Stimulated activated memory B cell treated with anti-CD40 and anti-IgM and Interleukin-4, amounts not matched to agents 10 μg/mL and 1 μg/mL and 100 μg/mL, for 72 hours (primary cell): ENCODE measurements at places on chromosomes 7 and 10.

- H3K27me3 ChIP-seq = peaks cover 50% of the 10 kb centered on the region
- H3K4me1 ChIP-seq = no peaks in the 10 kb centered on the region
- H3K4me3 ChIP-seq = no peak overlapping the region
- H3K27ac ChIP-seq = no peak overlapping the region
- no peak for ATAC-seq
Observed at GRCh38 chr10:78619115-78619851, 449.5 kb upstream of the ZMIZ1 start.

DNA sequence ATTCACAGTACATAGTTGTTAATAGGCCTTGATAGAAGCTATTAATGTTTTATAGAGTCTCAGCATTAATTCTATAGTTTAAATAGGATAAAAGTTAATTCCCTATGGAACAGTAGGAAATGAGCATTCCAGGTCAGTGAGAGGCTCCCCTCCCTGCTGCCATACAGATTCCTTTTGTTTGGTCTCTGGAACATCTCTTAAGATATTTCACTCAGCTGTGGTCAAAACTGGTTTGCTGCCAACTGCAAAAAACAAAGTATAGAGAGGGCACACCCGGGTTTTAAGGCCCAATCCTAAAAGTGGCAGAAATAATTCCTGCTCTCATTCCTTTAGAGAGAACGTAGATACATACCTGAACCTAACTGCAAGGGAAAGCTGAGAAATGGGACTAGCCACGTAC is 51.3 kb downstream of the MDFIC start:
- ATAC-seq = no peak
- no peaks in the 10 kb centered on the region for H3K27me3 ChIP-seq
- H3K4me1 ChIP-seq = peaks cover 61% of the 10 kb centered on the region
- H3K27ac ChIP-seq = no peak overlapping the region
- no peak overlapping the region for H3K4me3 ChIP-seq
- H3K36me3 ChIP-seq = peaks cover 33% of the 10 kb centered on the region

- ATAC-seq = no peak
- H3K27ac ChIP-seq = no peak overlapping the region
- H3K27me3 ChIP-seq = peaks cover 58% of the 10 kb centered on the region
- no peak overlapping the region for H3K4me3 ChIP-seq
- H3K36me3 ChIP-seq = no peaks in the 10 kb centered on the region
Observed at GRCh38 chr10:93573051-93573909, 6.8 kb downstream of the FFAR4 start.

- no peaks in the 10 kb centered on the region for H3K36me3 ChIP-seq
- H3K4me3 ChIP-seq = peak overlapping the region; percentile 71
- H3K27ac ChIP-seq = peak overlapping the region; percentile 64
- H3K4me1 ChIP-seq = peaks cover 12% of the 10 kb centered on the region
Observed at GRCh38 chr7:2452074-2452507, 24.1 kb downstream of the GRIFIN start.

GRCh38 chr10:97200616-97201015 is 14.9 kb upstream of the SLIT1 start:
- peaks cover 17% of the 10 kb centered on the region for H3K27me3 ChIP-seq
- H3K27ac ChIP-seq = no peak overlapping the region
- peak; percentile 65 for ATAC-seq

GRCh38 chr10:77771450-77771849 is 133.8 kb upstream of the KCNMA1 start:
- H3K27me3 ChIP-seq = peaks cover 13% of the 10 kb centered on the region
- no peaks in the 10 kb centered on the region for H3K36me3 ChIP-seq
- peaks cover 7% of the 10 kb centered on the region for H3K4me1 ChIP-seq
- no peak overlapping the region for H3K27ac ChIP-seq

GRCh38 chr7:142956951-142957623 is 5.1 kb downstream of the KEL start:
- peaks cover 27% of the 10 kb centered on the region for H3K27me3 ChIP-seq
- no peak overlapping the region for H3K4me3 ChIP-seq
- ATAC-seq = no peak
- H3K4me1 ChIP-seq = peaks cover 6% of the 10 kb centered on the region
- peak overlapping the region; percentile 7 for H3K27ac ChIP-seq

DNA sequence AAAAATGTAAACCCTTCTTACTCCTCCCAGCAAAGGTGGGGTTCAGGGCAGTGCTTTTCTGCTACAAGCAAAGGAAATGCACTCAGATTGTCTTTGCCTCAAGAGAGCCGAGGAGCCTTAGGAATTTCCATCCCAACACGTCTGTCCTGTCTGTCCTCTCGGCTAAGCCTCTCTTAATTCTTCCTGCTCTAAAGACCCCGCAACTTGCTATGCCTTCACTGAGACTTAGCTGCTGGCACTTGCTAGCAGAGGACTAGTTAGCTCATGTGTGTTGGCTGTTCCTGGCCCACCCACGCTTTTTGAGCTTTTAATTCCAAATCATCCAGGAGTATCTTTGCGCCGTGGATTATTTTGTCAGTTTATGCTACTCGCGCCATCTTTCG is 481 bp upstream of the NPM3 start:
- peaks cover 66% of the 10 kb centered on the region for H3K4me1 ChIP-seq
- no peak for ATAC-seq
- H3K4me3 ChIP-seq = peak overlapping the region; percentile 97

- H3K27ac ChIP-seq = no peak overlapping the region
- no peaks in the 10 kb centered on the region for H3K36me3 ChIP-seq
- ATAC-seq = no peak
Observed at GRCh38 chr7:114405427-114405826, 9.2 kb upstream of the FOXP2 start.

- H3K27ac ChIP-seq = peak overlapping the region; percentile 90
- peak overlapping the region; percentile 74 for H3K4me3 ChIP-seq
- ATAC-seq = no peak
- no peaks in the 10 kb centered on the region for H3K27me3 ChIP-seq
Observed at GRCh38 chr7:44583146-44583865, 1.3 kb upstream of the TMED4 start.

GRCh38 chr7:130831817-130832481 is 97.9 kb upstream of the KLF14 start:
- H3K4me1 ChIP-seq = no peaks in the 10 kb centered on the region
- no peak for ATAC-seq
- no peak overlapping the region for H3K27ac ChIP-seq

DNA sequence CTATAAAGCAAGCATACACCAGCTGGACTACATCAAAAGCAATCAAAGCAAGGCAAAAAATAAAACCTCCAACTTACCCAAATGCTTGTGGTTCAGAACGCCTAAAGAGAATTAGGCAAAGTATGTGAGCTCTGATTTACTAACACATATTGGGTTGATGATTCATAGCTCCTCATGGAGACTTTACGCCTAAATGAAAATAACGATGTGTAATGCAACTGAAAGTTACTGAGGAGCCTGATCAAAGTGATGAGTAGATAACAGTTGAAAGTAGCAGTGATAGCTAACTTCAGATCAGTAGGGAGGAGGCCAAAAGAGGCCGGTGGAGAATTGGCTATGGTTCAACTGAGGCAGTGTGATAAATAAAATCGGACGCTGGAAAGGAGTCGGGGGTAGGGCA is 85.0 kb downstream of the MPP7 start:
- H3K27ac ChIP-seq = no peak overlapping the region
- peaks cover 7% of the 10 kb centered on the region for H3K4me1 ChIP-seq
- H3K4me3 ChIP-seq = no peak overlapping the region
- peaks cover 12% of the 10 kb centered on the region for H3K36me3 ChIP-seq

DNA sequence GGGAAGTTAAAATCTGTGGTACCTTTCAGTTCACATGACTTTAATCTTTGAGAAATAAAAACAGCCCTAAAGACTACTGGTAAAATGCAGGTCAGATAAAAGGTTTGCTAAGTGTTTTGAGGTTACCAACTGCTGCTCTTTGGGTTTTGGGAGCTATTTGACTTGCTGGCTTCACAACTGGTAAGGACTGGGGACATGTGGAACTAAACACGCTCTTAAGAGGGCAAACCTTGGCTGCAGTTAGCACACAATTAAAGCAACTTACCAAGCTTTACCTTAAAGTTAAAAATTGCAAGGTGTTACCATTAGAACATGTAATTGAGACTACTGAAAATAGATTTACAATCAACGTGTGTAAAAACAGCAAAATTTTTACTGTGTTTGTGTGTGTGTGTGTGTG is 220.2 kb downstream of the PHF14 start:
- no peaks in the 10 kb centered on the region for H3K4me1 ChIP-seq
- peaks cover 13% of the 10 kb centered on the region for H3K27me3 ChIP-seq
- H3K36me3 ChIP-seq = no peaks in the 10 kb centered on the region
- H3K27ac ChIP-seq = no peak overlapping the region

DNA sequence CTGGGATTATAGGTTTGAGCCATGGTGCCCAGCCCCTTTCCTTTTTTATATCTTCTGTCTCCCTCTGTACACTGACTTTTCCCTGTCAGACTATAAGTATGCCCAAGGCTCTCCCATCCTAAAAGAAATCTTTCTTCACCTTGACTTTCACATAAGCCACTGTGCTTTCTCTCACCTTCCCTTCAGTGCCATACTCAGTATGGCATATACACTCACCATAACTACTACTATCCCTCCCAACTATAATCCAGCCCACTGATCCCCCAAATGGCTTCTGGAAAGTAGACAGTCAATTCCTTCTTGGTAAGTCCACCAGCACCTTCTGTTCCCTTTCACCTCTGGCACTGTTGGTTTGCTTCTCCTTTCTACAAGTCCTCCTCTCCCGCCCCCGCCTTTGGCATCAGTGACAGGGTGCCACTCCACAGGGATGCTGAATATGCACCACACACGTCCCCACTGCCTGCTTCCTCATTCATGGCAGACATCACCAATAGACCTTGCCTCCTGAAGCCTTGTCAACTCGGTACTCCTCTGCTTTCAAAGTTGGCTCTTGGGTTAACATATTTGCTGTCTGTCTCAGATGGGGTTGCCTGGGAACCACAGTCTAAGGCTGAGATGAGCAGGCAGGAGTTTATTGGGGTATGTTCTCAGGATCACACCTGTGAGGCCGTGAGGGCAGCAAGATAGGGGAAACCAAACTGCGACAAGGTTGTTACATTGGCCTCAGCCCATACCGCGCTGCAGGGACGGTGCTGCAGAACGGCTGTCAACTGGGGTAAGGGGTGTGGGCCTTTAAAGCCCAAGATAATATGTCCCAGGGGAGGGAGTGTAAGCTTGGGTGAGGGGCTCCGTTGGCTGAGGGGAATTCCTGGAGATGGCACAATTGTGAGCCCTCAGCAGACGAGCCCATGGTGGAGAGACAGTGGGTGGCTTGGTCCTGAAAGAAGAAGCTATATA is 7.2 kb upstream of the PSAP start:
- peaks cover 20% of the 10 kb centered on the region for H3K4me1 ChIP-seq
- no peaks in the 10 kb centered on the region for H3K36me3 ChIP-seq
- no peak overlapping the region for H3K27ac ChIP-seq

- peaks cover 7% of the 10 kb centered on the region for H3K4me1 ChIP-seq
- H3K36me3 ChIP-seq = no peaks in the 10 kb centered on the region
- ATAC-seq = no peak
- no peak overlapping the region for H3K4me3 ChIP-seq
- H3K27ac ChIP-seq = no peak overlapping the region
- H3K27me3 ChIP-seq = peaks cover 72% of the 10 kb centered on the region
Observed at GRCh38 chr7:43113622-43114457, 1.4 kb downstream of the HECW1 start.

DNA sequence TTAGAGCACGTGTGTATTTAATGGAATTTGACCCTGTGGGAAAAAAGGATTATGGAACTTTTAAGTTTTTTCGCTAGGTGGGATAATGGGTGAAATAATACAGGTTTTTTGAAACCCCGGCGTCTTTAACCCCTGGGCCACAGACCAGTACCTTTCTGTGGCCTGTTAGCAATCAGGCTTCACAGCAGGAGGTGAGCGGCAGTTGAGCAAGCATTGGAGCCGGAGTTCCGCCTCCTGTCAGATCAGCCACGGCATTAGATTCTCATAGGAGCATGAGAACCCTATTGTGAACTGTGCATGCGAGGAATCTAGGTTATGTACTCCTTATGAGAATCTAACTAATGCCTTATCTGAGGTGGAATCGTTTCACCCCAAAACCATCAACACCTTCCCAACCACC is 28.6 kb downstream of the WAC start:
- no peaks in the 10 kb centered on the region for H3K27me3 ChIP-seq
- no peak overlapping the region for H3K27ac ChIP-seq
- no peak for ATAC-seq
- H3K36me3 ChIP-seq = peaks cover 43% of the 10 kb centered on the region

GRCh38 chr7:33038639-33039038 is 23.9 kb downstream of the NT5C3A start:
- H3K4me1 ChIP-seq = peaks cover 57% of the 10 kb centered on the region
- H3K36me3 ChIP-seq = peaks cover 8% of the 10 kb centered on the region
- H3K4me3 ChIP-seq = peak overlapping the region; percentile 18
- no peak for ATAC-seq
- peak overlapping the region; percentile 49 for H3K27ac ChIP-seq
